Vagina (tissue), 2 donors: ENCODE measurements at places on chromosomes 5 and 9. TPM values are rescaled to one million over a fixed set of nuclear protein-coding genes. Genes with fewer than 3 reads are reported as not detected.

GRCh38 chr9:134326724-134327601, 708 bp downstream of the RXRA start:
- DNase-seq: no peak

DNA sequence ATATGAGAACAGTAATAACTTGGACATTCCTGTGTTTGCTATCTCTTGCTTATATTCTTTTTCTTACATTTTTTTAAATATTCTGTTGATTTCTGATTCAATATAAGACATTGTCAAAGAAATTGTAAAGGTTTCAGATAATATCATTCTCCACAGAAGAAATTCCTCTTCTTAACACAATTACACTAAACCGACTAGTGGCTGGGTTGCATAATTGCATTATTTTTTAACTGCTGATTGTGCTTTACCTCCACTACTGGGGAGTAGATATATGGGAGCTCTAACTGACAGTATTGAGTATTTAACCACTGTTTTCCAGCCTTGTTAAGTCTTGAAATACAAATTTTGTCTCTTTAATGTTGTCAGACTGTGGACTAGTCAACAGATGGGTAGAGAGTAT, 723.8 kb upstream of the EDIL3 start:
- DNase-seq: no peak

DNA sequence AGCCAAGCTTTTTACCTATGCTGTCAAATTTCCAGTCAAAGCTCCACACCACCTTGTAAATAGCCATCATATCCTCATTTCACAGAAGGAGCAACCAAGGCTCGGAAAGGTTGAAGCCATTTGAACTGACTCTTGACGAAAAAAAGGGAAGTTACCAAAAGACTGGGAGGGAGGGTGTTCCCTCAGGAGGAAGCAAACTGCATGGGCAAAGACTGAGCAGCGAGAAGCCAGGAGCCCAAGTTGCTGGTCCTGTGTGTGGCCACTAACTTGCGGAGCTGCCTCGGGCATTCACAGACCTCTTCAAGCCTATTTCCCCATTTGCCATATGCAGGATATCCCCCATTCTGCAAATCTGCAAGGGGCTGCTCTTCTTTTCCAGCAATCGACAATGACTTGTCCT, 37.4 kb downstream of the TTLL11 start:
- no peak for DNase-seq

- no peak for DNase-seq
Measured at GRCh38 chr5:116887104-116887503, 312.5 kb upstream of the SEMA6A start.

Gene LCN1
- not detected for total RNA-seq

- DNase-seq: no peak
Measured at GRCh38 chr5:157761690-157762621, 18.4 kb downstream of the LSM11 start.
